Glutamatergic neuron (in vitro differentiated cells): ENCODE measurements at places on chromosomes 7 and 10.
A peak's percentile ranks its signal among the peaks of the same experiment; 100 is the strongest.

- DNase-seq = no peak
- no peaks in the 10 kb centered on the region for H3K36me3 ChIP-seq
- H3K4me1 ChIP-seq = no peaks in the 10 kb centered on the region
- H3K27ac ChIP-seq = no peak overlapping the region
- H3K4me3 ChIP-seq = no peak overlapping the region
- no peaks in the 10 kb centered on the region for H3K27me3 ChIP-seq
These were observed 525.8 kb downstream of the KIF20B start for GRCh38 chr10:90227217-90227656.

- peak overlapping the region; percentile 78 for H3K4me3 ChIP-seq
- H3K36me3 ChIP-seq = peaks cover 4% of the 10 kb centered on the region
- peaks cover 13% of the 10 kb centered on the region for H3K27me3 ChIP-seq
These were observed 13.4 kb downstream of the HNRNPF start for GRCh38 chr10:43395571-43396060.

- H3K27ac ChIP-seq = no peak overlapping the region
- no peak overlapping the region for H3K4me3 ChIP-seq
- no peaks in the 10 kb centered on the region for H3K36me3 ChIP-seq
- no peak for DNase-seq
These were observed 233.3 kb downstream of the LRRN3 start for GRCh38 chr7:111324228-111324627.

- no peaks in the 10 kb centered on the region for H3K36me3 ChIP-seq
- peaks cover 13% of the 10 kb centered on the region for H3K4me1 ChIP-seq
- no peak for DNase-seq
- no peak overlapping the region for H3K27ac ChIP-seq
- H3K4me3 ChIP-seq = no peak overlapping the region
These were observed 99.0 kb upstream of the EGR2 start for GRCh38 chr10:62915158-62915557.

DNA sequence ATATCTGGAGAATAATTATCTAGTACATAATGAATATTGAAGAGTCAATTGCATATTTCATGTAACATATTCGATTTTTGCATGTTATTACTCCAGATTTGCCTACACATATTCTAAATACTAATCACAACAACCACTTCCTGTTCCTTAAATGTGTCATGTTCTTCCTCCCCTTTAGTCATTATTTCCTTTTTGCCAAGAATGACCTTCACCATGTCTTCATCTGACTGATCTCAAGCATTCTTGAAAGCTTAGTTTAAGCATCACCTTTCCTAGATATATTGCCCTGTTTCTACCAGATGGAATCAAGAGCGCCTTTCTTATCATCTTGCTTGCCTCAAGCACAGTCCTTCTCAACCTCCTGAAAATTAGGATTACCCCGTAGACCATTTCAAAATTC is 23.5 kb upstream of the MEOX2 start:
- no peaks in the 10 kb centered on the region for H3K27me3 ChIP-seq
- H3K4me1 ChIP-seq = no peaks in the 10 kb centered on the region
- DNase-seq = no peak
- H3K27ac ChIP-seq = no peak overlapping the region
- H3K36me3 ChIP-seq = no peaks in the 10 kb centered on the region

GRCh38 chr10:61944410-61945147 is 43.1 kb downstream of the ARID5B start:
- H3K36me3 ChIP-seq = no peaks in the 10 kb centered on the region
- H3K4me3 ChIP-seq = no peak overlapping the region
- no peak overlapping the region for H3K27ac ChIP-seq
- H3K27me3 ChIP-seq = no peaks in the 10 kb centered on the region
- H3K4me1 ChIP-seq = no peaks in the 10 kb centered on the region

GRCh38 chr7:107059468-107059867 is 15.0 kb downstream of the PRKAR2B start:
- no peak overlapping the region for H3K27ac ChIP-seq
- H3K27me3 ChIP-seq = no peaks in the 10 kb centered on the region
- no peak for DNase-seq
- H3K4me3 ChIP-seq = no peak overlapping the region
- H3K4me1 ChIP-seq = no peaks in the 10 kb centered on the region
- peaks cover 3% of the 10 kb centered on the region for H3K36me3 ChIP-seq

DNA sequence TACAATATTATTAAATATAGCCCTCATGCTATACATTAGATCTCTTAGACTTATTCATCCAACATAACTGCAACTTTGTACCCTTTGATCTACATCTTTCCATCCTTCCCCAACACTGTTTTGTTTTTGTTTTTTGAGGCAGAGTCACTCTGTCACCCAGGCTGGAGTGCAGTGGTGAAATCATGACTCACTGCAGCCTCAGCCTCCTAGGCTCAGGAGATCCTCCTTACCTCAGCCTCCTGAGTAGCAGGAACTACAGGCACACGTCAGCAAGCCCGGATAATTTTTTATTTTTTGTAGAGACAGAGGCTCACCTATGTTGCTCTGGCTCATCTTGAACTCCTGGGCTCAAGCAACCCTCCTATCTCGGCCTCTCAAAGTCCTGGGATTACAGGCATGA is 53.3 kb downstream of the NT5C2 start:
- H3K4me1 ChIP-seq = peaks cover 2% of the 10 kb centered on the region
- no peak overlapping the region for H3K27ac ChIP-seq
- peaks cover 17% of the 10 kb centered on the region for H3K36me3 ChIP-seq

- peaks cover 3% of the 10 kb centered on the region for H3K4me1 ChIP-seq
- no peak overlapping the region for H3K4me3 ChIP-seq
- peaks cover 2% of the 10 kb centered on the region for H3K27me3 ChIP-seq
- no peak overlapping the region for H3K27ac ChIP-seq
- no peak for DNase-seq
These were observed 77.4 kb downstream of the FAM107B start for GRCh38 chr10:14697281-14697680.

- no peak overlapping the region for H3K27ac ChIP-seq
- no peaks in the 10 kb centered on the region for H3K4me1 ChIP-seq
- no peak overlapping the region for H3K4me3 ChIP-seq
- DNase-seq = no peak
These were observed 4.1 kb upstream of the LIPN start for GRCh38 chr10:88755753-88756152.

GRCh38 chr7:101108961-101109360 is 17.9 kb upstream of the SERPINE1 start:
- H3K4me3 ChIP-seq = no peak overlapping the region
- H3K27me3 ChIP-seq = no peaks in the 10 kb centered on the region
- H3K27ac ChIP-seq = no peak overlapping the region
- DNase-seq = no peak
- no peaks in the 10 kb centered on the region for H3K4me1 ChIP-seq
- H3K36me3 ChIP-seq = no peaks in the 10 kb centered on the region

DNA sequence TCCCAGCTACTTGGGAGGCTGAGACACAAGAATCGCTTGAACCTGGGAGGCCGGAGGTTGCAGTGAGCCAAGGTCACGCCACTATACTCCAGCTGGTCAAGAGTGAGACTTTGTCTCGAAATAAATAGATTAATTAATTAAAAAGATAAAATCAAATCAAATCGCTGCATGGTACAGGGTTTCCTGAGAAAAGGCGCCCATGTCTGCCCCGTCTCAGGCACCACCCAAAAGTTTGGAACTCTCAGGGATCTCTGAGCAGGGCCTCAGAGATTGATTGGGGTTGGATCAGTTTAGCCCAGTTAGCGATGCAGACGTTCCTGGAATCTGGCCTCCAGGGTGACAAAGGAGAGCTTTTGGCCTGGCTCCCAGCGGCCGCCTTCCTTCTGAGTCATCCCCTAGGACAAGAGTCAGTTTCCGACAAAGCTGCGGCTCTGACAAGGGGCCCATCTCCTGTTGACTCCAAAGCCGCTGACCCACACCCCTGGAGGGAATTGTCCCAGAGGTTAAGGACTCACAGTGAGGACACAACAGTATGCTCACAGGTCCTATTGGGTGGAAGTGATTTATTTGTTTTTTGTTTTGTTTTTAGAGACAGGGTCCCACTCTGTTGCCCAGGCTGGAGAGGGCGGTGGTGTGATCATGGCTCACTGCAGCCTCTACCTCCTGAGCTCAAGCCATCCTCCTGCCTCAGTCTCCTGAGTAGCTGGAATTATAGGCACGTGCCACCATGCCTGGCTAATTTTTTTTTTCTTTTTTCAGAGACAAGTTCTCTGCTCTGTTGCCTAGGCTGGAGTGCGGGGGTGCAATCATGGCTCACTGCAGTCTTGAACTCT is 6.8 kb downstream of the ORAI2 start:
- no peak overlapping the region for H3K27ac ChIP-seq
- DNase-seq = no peak
- peaks cover 2% of the 10 kb centered on the region for H3K27me3 ChIP-seq
- peaks cover 12% of the 10 kb centered on the region for H3K4me1 ChIP-seq
